Activated effector memory CD4-positive, alpha-beta T cell treated with Interleukin-2 at 50 U/mL for 16 hours (primary cell): ENCODE measurements at places on chromosomes 13 and 19.

GRCh38 chr19:13054626-13055212 is 47.9 kb downstream of the LYL1 start:
- no peak for DNase-seq

- DNase-seq: no peak
Observed at GRCh38 chr13:55615081-55615480, 1525.6 kb upstream of the PRR20A start.

GRCh38 chr19:3370214-3370720 is 3.9 kb downstream of the NFIC start:
- DNase-seq: no peak

DNA sequence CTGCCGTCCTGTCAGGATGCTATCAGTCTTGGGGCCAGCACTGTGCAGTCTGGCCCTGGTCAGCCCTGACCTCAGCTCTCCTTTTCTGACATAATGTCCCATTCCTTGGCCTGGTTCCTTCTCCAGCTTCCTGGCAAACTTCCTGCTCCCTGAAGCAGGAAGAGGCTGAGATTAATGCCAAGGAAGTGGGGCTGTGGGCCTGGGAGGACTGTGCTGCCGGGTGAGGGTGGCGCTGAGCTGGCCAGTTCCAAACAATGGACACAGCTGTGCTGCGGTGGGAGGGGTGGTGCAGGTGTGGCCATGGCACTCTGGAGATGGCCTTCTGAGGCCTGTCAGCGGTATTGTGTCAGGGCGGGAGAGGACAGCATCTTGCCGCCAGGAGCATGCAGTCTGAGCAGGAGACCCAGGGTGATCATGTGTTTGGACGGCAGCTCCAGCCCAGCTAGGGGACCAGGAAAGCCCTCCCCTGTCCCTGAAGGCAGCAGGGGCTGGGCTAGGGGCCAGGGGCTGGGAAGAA is 30.9 kb downstream of the TUBA3C start:
- no peak for DNase-seq

DNA sequence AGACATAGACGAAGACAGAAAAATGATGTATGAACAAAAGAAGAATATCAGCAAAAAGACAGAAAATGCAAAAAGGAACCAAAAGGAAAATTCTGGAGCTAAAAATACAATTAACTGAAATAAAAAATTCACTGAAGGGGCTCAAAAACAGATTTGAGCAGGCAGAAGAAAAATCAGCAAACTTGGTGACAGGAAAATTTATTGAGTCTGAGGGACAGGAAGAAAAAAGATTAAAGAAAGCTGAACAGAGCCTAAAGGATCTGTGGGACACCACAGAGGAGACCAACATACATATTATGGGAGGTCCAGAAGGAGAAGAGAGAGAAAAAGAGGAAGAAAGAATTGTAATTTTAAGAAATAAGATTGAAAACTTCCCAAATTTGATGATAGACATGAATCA is 7.4 kb upstream of the LSR start:
- DNase-seq: no peak
